ENCODE measurements at places on chromosomes 12 and 14.
A peak's percentile ranks its signal among the peaks of the same experiment; 100 is the strongest.

DNA sequence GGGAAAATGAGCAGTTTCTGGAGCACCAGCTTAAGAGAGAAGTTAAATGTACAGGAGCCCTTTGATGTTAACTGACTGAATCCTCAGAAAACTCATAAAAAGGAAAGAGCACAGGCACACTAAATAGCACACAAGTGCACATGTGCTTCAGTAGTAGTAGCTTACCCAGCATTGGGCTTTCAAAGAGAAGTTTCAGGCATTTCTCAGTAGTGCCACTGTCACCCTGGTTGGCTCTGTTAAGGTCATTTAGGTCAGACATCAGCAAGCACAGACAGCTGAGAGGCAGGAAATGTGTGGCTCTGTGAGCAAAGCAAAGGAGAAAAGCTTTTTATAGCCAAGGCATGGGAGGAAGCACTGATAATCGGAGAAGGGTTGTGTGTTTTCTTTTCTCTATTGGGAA is 96.3 kb upstream of the HIF1A start:
- DNase-seq: no peak

- DNase-seq: no peak
These were observed 277.4 kb downstream of the FOXN3 start for GRCh38 chr14:89139404-89140247.

- no peak for DNase-seq
These were observed 212.5 kb downstream of the CHST11 start for GRCh38 chr12:104669089-104669721.

DNA sequence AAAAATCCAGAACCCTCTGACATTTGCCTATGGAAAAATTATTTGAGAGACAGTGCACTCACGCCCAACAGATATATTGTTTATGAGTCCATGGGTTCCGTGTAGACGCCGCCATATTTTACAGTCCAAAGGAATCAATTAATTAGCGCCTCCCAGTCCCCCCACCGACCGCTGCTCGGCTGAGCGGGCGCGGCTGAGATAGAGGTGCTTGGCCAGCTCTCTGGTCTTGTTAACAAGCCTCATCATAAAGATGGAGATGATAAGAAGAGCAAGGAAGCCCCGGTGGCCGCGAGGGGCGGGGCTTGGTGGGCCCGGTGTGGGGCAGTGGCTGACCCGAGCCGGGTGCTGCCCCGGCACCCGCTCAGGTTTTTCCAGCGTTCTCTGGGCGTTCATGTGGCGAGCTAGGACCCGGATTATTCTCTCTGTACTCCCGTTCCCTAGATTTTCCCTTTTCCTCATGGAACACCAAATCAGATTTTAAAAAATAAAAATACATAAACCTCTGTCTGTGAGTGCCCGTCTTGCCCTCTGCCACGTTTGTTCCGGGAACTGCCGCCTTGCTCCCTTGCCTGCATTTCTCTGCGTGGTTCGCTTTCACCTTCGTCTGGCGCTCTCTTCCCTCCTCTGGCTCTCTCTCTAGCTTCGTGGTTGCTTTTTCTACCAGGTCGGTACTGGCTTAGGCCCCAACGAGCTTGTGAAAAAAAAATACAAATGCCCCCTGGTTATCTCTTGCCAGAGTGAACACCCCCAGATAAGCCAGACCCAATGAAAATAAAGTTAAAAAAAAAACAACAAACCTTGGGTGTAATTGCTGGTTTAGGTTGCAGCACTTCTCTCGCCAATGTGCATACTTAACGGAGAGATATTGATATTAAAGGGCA is 9.0 kb downstream of the HOXC12 start:
- no peak for DNase-seq

GRCh38 chr12:93804392-93805179 is 127.4 kb downstream of the CRADD start:
- no peak for DNase-seq

DNA sequence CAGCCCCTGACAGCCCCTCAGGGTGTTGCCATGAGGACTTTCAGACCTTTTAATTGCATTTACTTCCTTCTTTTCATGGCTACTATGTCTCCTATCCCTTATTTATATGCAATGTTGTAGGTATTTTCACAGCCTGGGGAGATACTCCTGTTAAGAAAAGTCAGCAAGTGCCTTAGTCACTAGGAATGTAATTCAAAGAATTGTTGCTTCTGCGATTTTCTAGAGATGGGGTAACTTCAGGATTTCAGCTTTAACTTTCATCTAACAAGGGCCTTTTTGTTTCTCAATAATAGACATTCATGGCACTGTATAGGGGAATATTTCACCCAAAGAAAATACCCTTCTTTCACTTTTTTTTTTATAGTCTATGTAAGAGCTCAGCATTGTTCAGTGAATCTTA is 533.3 kb upstream of the MIS18BP1 start:
- no peak for DNase-seq

GRCh38 chr14:63745272-63745671 is 17.4 kb upstream of the SGPP1 start:
- no peak for DNase-seq

DNA sequence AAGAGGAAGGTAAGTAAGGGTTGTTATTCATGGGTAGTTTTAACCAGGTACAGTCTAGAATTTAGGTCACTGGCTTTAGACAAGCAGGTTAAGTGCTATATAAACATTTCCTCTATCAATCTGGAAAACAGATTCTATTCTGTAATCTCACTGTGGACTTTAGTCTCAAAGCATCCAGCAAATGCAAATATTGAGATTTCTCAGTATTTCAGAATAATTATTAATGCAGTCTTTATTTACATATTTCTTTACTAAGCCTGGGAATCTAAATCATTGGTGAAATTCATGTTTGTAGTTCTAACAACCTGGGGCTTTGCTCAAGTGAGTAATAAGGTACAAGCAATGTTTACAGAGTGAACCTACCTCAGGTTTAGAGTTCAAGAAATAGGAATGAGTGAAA is 61.9 kb downstream of the SLC41A2 start:
- no peak for DNase-seq

GRCh38 chr12:109797905-109798669 is 35.1 kb downstream of the TRPV4 start:
- peak; percentile 80 for DNase-seq

DNA sequence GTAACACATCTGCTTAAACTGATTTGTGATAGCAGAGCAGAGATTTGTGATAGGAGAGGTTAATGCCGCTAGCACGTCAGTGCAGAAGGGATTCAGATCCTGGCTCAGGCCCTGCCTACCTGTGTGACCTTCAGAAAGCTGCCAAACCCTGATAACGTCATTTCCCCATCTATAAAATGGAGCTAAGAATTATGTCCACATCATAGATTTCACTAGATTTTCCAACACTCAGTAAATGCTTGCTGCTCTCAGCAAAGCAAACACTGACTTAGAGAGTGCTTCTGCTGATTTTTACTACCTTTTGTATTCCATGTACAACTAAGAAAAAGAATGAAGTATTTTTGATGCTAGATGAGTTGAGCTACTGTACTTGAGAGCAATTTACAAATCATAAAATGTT is 261.4 kb downstream of the ITPR2 start:
- no peak for DNase-seq

DNA sequence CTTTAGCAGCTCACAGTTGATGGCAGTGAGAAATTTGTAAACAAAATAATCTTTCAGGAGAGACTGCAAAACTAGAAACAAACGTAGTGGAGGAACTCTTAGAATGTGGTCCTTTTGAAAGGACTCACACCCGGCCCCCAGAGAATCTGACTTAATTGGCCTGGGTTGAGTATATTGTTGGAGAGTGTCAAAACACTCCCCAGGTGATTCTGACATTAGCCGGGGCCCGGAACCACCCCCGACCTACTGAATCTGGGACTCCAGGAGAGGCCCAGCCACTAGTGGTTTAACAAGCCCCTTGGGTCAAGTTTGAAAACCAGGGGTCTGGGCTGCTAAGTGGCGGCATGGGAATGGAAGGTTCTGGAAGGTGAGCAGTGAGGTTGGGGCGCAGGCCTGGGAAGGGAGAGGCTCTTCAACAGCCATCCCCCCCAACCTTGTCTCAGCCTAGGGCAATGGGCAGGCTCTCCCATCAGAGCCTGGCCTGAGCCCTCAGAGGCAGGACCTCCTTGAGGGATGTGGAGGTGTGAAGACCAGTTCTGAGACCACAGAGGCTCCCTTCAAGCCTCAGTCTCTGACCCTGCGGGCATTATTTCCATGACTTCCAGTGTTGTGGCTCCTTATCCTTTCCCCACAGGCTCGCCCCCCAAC is 1.1 kb upstream of the ELK3 start:
- no peak for DNase-seq
